ENCODE measurements at places on chromosomes 3 and 15.

- no peak for DNase-seq
These were observed 63.7 kb upstream of the CRTC3 start for GRCh38 chr15:90465930-90466567.

- DNase-seq = no peak
These were observed 171.8 kb downstream of the POTEB3 start for GRCh38 chr15:21268436-21268940.

- no peak for DNase-seq
These were observed 238.4 kb upstream of the CTDSPL start for GRCh38 chr3:37622999-37623883.

GRCh38 chr3:71376503-71376902, 207.0 kb downstream of the FOXP1 start:
- DNase-seq = no peak

DNA sequence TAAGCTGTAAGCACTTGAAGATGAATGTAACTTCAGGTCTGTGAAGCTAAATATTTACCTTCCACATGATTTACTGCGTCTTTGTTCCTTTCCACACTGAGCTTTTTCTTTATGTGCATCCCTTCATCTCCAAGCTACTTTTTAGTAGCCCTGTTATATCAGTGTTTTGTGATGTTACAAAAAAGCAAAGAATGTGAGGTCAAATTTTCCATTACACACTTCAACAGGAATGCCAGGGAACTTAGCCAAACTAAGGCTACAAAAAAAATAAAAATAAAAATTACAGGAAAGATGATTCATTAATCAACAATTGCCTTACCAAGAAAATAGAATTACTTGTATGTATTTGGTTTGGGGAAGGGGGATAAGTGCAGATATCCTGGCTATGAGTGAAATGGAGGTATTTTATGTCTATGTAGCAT, 73.0 kb downstream of the FILIP1L start:
- DNase-seq = peak; percentile 36

GRCh38 chr15:54298396-54298795, 320.2 kb downstream of the UNC13C start:
- DNase-seq = no peak

- DNase-seq = no peak
These were observed 74.5 kb downstream of the TMEM108 start for GRCh38 chr3:133112666-133113065.

DNA sequence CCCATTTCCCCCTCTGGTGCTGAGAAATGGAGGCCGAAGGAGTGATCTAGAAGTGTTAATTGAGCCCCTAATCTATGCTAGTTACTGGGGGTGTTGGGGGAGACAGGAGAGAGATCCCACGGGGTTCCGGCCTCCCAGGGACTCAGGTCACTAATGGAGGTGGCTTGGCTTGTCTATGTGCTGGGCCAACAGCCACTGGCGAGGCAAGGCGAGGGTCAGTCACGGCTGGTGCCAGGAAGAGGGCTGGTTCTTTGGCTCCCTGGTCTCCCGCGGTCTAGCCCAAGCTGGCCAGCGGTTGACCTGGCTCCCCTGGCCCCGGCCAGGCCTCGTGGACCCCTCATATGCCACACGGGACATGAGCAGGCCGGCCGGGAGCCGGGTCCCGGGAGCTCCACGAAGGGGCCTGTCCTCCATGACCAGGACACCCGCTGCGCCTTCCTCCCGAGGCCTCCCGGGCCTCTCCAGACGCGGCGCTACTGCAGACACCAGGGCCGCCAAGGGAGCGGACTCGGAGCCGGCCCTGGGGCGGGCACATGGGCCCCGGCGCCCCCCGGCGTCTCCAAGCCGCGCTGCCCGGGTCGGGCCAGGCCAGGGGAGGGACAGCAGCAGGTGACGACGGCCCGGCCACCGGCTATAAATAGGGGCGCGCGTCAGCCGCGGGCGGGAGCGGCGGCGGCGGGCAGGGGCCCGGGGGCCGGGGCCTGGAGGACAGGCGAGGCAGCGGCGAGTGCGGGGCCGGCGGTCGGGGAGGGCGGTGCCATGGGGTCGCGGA, at the start of gene ALPK3:
Gene ALPK3 (plus strand): TSS at position 663 of the 772 bp plus-strand sequence. CDS start 97 bp downstream, at position 760.
- DNase-seq = no peak

DNA sequence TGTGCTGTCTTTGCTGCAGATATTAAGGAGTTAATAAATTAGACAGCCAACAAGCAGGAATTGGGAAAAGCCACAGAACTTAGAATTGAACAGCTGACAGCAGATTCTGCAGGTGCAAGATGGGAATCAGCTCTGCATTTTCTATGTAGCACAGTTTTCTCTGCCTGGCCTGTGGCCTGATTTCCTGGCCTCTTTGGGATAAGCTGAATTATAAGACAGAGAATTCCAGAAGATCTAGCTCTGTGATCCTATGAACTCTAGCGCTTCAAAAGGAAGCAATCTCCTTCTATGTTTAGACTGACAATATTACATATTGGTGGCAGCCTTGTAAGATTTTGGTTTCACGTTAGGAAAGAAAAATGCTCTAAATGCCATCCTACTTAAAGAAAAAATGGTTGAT, 24.0 kb upstream of the SOX2 start:
- DNase-seq = no peak

DNA sequence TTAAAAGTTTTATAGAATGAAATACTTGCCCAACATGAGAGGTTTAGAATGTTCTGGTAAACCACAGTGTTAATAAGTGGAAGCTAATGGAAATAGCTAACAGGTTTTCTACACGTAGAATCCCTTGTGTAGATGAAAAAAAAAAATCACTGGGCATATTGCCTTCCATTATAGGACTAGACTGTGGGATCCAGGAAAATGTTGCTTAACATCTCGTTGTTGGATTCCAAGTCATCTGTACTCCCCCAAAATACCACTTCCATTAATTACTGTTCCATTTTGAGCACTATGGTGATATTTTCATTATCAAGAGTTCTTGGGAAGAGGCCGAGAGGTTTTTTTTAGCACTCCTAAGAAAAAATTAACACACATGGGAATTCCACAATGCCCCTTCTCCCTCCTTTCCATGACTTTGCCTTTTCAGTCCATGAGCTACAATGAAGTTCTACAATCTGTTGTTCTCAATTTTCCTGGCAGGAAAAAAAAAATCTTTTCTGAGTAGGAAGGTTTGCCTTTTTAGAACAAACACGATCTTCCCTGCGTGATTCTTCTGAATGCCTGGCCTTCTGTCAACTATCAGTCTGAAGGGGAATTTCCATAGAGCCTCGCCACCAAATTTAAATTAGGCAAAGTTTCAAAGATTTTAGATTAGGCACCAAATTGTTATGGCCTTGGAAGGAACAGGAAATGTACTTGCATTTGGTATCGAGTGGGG, 74.4 kb upstream of the CTDSPL start:
- no peak for DNase-seq

DNA sequence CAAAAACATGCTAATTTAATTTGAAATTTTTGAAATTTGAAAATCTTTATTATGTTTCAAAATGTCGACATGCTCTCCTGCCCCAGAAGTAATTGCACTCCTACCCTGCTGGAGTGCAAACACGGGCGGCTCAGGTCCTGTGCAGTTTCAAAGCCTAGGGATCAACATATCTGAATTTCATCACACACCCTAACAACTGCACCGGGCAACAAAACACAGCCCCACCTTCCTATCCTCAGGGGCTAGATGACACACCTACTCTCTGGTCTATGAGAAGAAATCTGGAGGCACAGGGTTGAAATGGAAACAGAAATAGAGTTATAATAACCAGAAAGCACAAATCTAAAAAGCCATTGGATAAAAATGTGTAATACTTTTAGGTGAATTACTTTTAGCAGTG, 61.4 kb downstream of the BFSP2 start:
- DNase-seq = no peak

DNA sequence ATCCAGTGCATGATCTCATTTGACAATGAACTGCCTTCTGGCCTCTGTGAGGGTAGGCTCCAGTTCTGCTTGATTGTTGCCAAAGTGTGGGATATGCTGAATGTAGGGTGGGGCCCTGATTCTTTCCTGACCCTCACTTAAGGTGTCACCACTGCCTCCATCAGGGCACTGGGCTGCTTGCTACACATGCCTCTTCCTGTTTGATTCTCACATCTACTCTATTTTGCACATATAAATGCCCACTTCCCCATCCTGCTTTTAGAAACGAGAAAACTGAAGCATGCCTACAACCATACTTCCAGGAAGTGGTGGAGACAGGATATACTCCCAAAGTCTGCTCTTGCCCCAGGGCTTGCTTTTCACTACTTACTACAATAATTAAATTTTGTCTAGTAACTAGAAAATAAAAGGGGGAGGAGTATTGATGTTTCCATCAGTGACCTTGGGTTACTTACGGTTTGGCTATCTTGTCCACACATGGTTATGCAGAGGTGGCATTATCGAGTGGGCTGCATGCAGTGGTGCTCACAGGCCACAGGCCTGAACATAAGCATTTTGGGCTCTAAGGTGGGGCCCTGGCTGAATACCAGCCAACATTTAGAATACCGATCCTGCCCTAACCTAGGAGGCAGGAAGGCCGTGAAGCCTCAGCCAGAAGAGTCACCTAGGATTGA, 6.7 kb downstream of the ZDHHC3 start:
- no peak for DNase-seq

DNA sequence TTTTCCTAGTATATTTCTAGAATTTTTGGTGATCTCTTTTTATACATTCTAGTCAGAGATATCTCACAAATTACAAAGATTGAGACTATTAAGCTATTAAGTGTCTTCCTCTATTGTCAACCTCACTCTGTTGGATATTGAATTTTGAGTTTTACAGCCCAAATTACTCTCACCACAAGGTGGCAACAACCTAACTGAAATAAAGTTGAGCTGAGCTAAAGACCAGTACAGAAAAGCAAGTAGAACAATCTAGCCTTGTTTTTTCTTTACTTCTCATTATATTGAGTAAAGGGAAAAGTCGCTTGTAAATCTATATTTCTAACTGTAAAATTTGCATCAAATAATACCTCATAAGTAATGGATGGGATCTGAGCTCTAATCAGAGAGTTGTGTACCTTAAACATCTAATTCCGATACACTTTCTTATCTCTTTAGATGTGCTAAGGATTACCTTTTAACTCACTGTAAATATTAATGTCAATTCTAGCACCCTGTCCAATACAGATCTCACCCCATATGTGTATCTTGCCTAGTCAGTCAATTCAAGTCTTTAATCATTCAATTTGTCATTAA, 13.6 kb upstream of the COMMD2 start:
- DNase-seq = peak; percentile 21

- no peak for DNase-seq
These were observed 21.6 kb upstream of the TIGIT start for GRCh38 chr3:114272271-114272670.

DNA sequence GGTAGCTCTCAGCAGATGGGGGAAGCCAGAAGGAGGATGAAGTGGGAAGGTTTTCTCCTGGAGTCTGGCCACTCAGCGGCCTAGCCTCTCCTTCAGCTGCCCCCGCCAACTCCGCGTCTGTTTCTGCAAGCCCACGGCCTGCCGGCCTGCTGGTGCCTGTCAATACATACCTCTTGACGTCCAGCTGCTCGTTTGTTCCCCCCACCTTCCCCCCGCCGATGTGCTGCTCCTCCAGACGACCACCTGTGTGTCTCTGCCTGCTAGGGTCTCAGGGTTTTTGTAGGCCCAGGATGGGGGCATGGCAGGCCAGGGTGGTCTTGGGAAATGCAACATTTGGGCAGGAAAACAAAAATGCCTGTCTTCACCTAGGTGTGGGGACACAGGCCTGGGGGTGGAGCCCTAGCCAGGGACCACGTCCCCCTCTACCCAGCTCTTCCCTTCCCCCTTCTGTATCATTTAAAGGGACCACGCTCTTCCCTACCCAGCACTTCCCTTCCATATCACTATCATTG, 137.8 kb downstream of the ALCAM start:
- DNase-seq = no peak

GRCh38 chr15:68316061-68316804, 38.7 kb downstream of the FEM1B start:
- no peak for DNase-seq

GRCh38 chr15:33182278-33182905, 12.1 kb downstream of the FMN1 start:
- DNase-seq = no peak

- DNase-seq = no peak
These were observed 562.8 kb downstream of the NR2F2 start for GRCh38 chr15:96893159-96893906.

- DNase-seq = no peak
These were observed 987.9 kb downstream of the NTRK3 start for GRCh38 chr15:87268675-87269074.

- DNase-seq = no peak
These were observed 9.5 kb downstream of the ANAPC13 start for GRCh38 chr3:134476306-134476705.

DNA sequence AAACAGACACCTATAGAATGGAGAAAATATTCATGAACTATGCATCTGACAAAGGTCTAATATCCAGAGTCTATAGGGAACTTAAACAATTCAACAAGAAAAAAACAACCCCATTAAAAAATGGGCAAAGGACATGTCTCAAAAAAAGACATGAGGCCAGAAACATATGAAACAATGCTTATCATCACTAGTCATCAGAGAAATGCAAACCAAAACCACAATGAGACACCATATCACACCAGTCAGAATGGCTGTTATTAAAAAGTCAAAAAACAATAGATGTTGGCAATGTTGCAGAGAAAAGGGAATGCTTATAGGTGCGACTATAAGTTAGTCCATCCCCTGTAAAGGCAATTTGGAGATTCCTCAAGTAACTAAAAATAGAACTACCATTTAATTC, 11.4 kb upstream of the HDGFL3 start:
- DNase-seq = no peak

DNA sequence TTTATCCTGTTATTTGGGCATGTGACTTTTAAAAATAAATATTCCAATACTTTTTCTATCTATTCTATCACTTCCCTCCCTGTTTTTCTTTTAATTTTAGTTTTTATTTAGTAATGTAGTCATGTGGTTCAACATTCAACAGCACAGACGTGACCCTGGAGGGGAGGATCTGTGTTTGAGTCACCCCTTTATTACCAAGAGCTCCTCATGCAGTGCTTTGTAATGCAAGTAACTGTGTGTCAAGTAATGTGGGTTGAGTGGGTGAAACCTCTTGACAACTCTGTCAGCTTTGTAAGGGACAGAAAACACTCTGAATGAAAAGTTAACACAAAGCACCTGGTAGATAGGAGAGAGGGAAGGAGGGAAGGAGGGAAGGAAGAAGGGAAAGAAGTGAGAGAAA, 89.7 kb upstream of the FGF12 start:
- DNase-seq = no peak

- DNase-seq = peak; percentile 59
These were observed 75.0 kb upstream of the RNU6-1 start for GRCh38 chr15:67914537-67915460.

- no peak for DNase-seq
These were observed 72.4 kb downstream of the SENP2 start for GRCh38 chr3:185658504-185658912.
